ENCODE measurements at places on chromosomes 16 and 17. TPM values are rescaled to one million over a fixed set of nuclear protein-coding genes. Genes with fewer than 3 reads are reported as not detected.
A peak's percentile ranks its signal among the peaks of the same experiment; 100 is the strongest.

DNA sequence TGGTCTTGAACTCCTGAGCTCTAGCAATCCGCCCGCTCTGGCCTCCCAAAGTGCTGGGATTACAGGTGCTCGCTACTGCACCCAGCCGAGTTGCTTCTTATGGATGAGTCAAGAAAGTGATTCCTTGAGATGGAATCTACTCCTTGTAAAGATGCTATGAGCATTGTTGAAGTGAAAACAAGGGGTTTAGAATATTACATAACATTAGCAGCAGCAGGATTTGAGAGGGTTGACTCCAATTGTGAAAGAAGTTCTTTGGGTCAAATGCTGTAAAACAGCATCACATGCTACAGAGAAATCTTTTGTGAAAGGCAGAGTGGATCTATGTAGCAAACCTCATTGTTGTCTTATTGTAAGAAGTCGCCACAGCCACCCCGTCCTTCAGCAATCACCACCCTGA lies 72.7 kb downstream of the NT5M start:
- no peak overlapping the region for H3K27ac ChIP-seq
- no peak for DNase-seq
- H3K4me3 ChIP-seq, result no peak overlapping the region
- H3K27me3 ChIP-seq, result peaks cover 26% of the 10 kb centered on the region
- H3K36me3 ChIP-seq, result no peaks in the 10 kb centered on the region

Gene ZNF205
- total RNA-seq, result 13.2 TPM

- peaks cover 52% of the 10 kb centered on the region for H3K27me3 ChIP-seq
- DNase-seq, result no peak
- no peak overlapping the region for H3K4me3 ChIP-seq
- H3K27ac ChIP-seq, result no peak overlapping the region
Observed at GRCh38 chr17:50565402-50566350, 5.2 kb downstream of the CACNA1G start.

Gene KRT31
- not detected for total RNA-seq

Gene NUPR1
- total RNA-seq, result 3.8 TPM

DNA sequence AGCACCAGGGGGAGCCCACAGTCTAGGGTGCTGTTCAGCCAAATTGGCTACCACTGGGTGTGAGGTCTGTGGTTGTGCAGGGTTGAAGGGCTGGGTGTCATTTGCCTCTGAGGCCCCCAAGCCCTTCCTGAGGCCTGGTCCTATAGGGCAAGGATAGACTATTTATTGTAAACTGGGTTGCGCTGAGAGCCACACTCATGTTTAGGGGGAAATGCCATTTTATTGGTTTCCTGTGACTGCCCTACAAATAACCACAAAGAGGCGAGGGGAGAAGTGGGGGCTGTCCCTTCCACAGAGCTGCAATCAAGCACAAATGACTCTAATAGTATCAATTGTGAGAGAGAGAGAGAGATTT lies 3.6 kb upstream of the ZCCHC14 start:
- H3K4me3 ChIP-seq, result no peak overlapping the region
- H3K4me1 ChIP-seq, result peaks cover 15% of the 10 kb centered on the region
- H3K27ac ChIP-seq, result no peak overlapping the region

DNA sequence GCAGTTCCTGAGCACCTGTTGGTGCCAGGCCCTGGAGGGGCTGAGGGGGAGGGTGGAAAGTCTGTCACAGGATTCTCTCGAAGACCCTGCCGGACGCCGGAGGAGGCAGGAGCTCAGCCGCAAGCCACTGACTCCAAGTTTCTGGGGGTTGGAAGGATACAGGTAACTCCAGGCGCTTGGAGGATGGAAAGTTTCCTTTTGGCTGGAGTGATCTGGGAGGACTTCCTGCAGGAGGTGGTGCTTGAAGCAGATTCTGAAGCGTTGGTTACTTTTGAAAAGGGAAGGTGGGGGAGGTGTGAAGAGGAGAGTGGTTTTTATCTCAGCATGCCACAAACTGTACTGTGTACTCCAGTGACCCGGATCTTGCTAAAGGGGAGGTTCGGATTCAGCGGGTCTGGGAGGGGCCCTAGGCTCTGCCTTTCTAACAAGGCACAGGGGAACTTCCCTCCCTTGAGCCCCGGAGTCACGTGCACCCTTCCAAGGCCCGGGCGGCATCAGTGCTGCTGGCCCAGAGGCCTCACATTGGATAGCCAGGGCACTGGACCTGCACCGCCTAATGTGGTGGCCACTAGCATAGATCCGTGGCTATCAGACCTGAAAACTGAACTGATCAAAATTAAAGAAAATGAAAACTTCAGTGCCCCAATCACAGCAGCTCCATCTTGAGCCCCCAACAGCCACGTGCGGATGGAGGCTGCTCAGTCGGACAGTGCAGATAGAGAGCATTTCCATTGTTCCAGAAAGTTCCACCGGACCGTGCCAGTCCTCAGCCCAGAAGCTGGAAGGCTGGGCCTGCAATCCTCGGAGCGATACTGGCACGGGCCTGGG lies 42.2 kb upstream of the GSE1 start:
- no peak for DNase-seq
- peaks cover 34% of the 10 kb centered on the region for H3K4me1 ChIP-seq
- no peak overlapping the region for H3K4me3 ChIP-seq
- H3K27ac ChIP-seq, result no peak overlapping the region

DNA sequence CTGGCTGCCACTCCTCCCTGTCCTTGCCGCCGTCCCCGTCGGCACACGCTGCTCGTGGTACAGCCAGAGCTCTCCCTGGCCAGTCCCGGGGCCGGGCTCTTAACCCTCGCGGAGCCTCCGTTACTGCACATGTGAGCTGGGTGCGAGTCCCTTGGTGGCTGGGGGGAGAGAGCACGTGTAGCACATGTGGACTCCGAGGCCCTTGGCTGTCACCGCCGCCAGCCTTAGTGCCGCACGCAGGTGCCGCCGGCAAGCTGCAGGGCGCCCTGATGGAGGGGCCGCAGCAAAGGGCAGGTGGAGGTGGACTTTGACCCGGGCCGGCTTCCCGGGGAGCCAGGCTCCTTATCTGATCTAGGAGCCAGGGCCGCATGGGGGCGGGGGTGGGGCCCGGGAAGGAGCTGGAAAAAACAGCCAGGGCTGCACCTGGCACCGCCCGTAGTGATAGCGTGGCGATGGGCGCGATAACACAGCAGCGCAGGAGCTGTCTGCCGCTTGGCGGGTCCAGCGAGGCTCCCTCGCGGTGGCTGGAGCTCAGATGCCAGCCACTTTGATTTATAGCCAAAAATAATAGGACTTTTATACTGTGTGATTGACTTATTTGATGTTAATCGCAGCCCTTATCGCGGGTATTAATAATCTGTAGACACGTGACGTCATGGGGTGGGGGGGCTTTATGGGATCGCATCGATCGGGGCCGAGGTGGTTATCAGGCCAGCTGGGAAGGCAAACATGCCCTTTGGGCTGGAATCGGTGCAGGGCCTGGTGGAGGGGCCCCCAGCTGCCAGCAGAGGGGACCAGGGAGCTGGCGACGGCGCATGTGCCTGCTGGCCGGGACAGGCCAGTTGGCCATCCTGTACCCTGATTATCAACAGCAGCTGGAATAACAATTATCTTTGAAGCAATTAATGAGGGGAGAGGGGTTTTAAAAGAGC lies 35.1 kb downstream of the ZFPM1 start:
- no peaks in the 10 kb centered on the region for H3K4me1 ChIP-seq
- no peak for DNase-seq
- no peaks in the 10 kb centered on the region for H3K27me3 ChIP-seq
- H3K4me3 ChIP-seq, result no peak overlapping the region

Gene ZNF385C
- total RNA-seq, result 0.36 TPM

- H3K36me3 ChIP-seq, result no peaks in the 10 kb centered on the region
- peak; percentile 26 for DNase-seq
Observed at GRCh38 chr17:72560303-72561247, 439.8 kb downstream of the SOX9 start.

Gene PRKCB
- 2.1 TPM for total RNA-seq

- no peak overlapping the region for H3K27ac ChIP-seq
- no peaks in the 10 kb centered on the region for H3K36me3 ChIP-seq
- H3K4me3 ChIP-seq, result no peak overlapping the region
- DNase-seq, result no peak
Observed at GRCh38 chr17:7997186-7997585, 5.2 kb upstream of the GUCY2D start.

- peaks cover 10% of the 10 kb centered on the region for H3K4me1 ChIP-seq
- no peak overlapping the region for H3K27ac ChIP-seq
- H3K4me3 ChIP-seq, result no peak overlapping the region
- DNase-seq, result peak; percentile 61
- H3K36me3 ChIP-seq, result no peaks in the 10 kb centered on the region
- H3K27me3 ChIP-seq, result peaks cover 28% of the 10 kb centered on the region
Observed at GRCh38 chr17:31499771-31500554, 108.5 kb downstream of the RAB11FIP4 start.

DNA sequence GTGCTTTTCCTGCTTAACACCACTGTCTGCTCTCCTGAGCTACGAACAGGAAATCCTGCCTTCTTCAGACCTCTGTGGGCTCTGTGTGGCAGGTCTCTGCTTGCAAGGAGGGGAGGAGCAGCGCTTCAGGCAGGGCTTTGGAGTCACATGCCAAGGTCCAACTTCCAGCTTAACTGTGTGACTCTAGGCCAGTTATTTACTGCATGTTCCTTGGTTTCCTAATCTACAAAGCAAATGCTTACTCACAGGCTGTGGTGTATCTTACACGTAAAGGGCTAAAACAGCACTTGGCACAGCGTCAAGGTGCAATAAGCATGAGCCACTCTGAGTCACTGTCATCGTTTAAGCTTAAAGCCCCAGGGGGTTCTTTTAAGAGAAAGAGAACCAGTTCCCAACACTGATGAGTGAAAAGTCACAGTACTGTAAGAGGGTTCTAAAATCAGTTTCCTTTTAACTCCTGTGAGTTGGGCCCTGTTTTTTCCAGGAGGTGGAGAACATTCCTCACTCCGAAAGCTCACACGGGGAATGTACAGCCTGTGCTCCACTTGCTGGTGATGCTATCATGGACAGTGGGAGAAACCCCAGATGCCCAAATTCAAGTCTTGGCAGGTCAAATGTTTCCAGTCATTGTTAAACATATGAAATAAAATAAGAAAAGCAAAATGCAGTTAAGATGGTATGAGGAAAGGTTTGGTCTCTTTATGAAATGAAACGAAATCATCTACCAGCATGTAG lies 54.1 kb upstream of the BCAR1 start:
- peaks cover 27% of the 10 kb centered on the region for H3K4me1 ChIP-seq
- DNase-seq, result peak; percentile 100
- H3K36me3 ChIP-seq, result no peaks in the 10 kb centered on the region
- H3K27me3 ChIP-seq, result no peaks in the 10 kb centered on the region

All from astrocyte (in vitro differentiated cells and primary cell).